ENCODE measurements at places on chromosomes 1 and 21.

GRCh38 chr21:16072737-16073136, 343.0 kb downstream of the USP25 start:
- peak; percentile 42 for DNase-seq

GRCh38 chr1:143748906-143749305, 222.9 kb downstream of the FAM72C start:
- no peak for DNase-seq

- no peak for DNase-seq
Measured at GRCh38 chr21:17726047-17726829, 92.9 kb downstream of the C21orf91 start.

DNA sequence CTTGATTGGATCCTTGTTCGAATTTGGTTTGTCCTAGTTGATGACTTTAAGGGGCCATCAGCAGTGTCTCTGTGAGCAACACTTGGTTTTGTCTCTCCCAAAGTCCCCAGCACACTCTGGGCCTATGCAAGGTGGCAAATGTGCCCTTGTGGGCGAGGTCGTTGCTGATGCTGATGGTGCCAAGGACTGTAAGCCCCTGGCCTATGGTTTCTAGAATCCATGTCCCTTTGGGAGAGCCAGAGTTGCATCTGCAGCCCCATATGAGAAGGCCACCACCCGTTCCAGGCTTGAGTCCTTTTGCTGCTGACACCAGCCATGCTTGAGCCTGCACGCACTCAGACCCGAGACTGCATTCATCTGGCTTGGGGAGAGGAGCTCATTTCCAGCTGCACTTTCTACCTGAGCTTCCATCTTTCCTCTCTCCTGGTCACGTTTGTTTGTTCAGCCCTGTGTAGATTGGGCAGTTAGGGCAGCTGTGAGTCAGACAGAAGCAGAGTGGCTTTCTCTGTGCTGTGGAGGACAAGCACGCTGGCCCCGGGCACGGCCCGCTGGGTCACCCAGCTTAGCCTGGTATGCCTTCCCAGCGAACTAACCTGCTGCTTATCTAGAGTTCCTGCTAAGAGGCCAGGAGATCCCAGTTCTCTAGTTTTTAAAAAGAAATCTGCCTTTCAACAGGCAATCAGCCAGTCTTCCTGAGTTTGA, 52.1 kb upstream of the CSF3R start:
- DNase-seq: no peak

- DNase-seq: no peak
Measured at GRCh38 chr1:78554840-78555239, 64.1 kb downstream of the PTGFR start.

GRCh38 chr1:203349773-203350524, 973 bp downstream of the FMOD start:
- no peak for DNase-seq

GRCh38 chr1:159927849-159928431, 2.6 kb upstream of the TAGLN2 start:
- DNase-seq: no peak

DNA sequence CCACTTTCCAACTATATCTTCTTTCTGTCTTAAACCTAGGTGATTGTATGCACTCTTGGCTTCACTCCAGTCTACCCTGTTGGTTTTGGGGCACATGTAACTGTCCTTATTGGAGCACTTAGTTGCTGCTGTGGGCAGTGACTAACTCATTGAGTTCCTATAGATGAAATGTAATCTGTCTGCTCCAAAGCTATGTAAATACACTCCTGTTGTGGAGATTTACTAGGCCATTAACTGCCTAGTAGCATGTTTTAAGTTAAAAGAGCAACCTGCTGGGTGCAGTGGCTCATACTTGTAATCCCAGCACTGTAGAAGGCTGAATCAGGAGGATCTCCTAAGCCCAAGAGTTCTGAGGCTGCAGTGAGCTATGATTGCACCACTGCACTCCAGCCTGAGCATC, 137.6 kb downstream of the ZMYM4 start:
- no peak for DNase-seq

GRCh38 chr1:108753363-108753762, 6.9 kb downstream of the STXBP3 start:
- DNase-seq: no peak

- DNase-seq: no peak
Measured at GRCh38 chr21:41958886-41959563, 5.2 kb upstream of the C2CD2 start.

DNA sequence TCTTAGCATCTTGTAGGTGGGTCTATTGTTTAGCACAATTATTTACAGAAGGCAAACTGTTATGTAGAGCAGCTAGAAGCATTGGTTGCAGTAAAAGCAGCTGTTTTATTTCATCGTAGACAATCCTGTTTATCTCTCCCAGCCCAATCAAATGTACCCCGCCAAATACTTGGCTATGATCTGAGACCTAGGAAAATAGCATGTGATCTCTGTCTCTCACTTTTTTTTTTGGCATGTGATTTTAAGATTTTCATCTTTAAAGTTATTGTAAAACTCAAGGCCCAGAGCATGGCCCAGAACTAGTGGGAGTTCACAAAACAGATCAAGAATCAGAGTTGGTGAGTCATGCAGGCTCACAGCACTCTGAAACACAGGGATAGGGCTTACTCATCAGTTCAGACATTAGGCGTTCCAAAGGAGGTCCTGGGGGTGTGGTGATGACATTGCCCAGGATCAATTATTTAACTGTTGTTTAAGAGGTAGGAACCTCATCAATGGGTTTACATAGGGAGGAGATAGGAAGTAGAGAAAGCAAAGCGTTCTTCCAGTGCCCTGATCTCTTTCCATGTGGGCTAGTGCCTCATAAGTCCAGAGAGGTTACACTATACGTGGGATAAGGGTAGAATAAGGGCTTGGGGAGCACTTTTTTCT, 40.2 kb downstream of the TBX19 start:
- no peak for DNase-seq

DNA sequence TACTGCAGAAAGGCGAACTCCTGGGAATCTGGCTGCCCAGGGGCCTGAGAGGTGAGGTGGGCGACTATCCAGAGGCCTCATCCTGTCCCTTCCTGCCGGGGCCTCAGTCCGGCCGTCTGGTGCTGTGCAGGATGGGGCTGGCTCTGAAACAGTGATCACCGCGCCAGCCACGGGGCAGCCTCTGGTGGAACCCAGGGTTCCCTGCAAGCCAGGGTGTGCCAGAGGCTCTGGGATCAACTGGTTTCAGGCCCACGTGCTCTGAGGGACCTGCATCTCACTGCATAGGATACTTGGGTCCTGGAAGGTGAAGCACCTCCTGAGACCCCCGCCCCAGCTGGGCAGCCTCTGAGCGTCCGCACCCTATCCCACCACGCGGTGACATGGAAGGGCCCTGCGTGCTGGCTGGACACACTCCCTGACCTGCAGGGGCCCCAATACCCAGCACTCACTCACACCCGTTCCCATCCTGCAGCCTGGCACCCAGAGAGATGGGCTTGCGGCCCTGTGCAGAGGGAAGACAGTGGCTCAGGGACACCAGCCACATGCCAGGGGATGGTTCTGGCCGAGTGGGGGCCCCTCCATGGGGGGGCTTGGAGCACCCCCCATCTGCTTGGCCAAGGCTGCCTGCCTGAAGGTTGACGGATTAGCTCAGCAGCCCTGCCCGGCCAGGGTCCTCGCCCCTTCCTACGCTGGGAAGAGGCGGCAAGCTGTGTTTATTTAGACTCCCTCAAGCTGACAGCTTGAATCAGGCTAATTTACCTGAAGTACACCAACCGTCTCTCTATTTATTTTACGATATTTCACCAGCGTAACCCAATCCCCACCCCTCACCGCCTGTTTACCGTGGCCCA, 64.3 kb upstream of the TTC34 start:
- DNase-seq: no peak

- DNase-seq: no peak
Measured at GRCh38 chr1:228150461-228151179, 890 bp downstream of the GJC2 start.

GRCh38 chr1:106498238-106498637, 558.2 kb upstream of the PRMT6 start:
- DNase-seq: no peak

DNA sequence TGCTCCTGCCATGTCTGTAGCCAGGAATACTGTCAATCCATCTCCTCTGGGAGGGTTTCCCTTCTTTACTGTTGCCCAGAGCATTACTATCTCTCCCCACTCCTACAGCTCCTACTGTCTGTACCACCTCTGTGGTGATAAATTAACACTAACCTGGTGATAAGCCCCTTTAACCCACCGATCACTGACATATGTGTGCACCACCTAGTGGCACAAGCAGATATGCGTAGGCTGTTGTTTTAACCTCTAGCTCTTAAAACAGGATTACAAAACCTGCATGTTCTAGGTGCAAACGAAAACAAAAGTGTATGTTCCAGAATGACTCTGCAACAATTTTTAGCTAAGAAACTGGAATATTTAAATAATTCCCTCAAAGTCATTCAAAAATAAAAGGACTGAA, 93.9 kb upstream of the BEND5 start:
- DNase-seq: no peak

DNA sequence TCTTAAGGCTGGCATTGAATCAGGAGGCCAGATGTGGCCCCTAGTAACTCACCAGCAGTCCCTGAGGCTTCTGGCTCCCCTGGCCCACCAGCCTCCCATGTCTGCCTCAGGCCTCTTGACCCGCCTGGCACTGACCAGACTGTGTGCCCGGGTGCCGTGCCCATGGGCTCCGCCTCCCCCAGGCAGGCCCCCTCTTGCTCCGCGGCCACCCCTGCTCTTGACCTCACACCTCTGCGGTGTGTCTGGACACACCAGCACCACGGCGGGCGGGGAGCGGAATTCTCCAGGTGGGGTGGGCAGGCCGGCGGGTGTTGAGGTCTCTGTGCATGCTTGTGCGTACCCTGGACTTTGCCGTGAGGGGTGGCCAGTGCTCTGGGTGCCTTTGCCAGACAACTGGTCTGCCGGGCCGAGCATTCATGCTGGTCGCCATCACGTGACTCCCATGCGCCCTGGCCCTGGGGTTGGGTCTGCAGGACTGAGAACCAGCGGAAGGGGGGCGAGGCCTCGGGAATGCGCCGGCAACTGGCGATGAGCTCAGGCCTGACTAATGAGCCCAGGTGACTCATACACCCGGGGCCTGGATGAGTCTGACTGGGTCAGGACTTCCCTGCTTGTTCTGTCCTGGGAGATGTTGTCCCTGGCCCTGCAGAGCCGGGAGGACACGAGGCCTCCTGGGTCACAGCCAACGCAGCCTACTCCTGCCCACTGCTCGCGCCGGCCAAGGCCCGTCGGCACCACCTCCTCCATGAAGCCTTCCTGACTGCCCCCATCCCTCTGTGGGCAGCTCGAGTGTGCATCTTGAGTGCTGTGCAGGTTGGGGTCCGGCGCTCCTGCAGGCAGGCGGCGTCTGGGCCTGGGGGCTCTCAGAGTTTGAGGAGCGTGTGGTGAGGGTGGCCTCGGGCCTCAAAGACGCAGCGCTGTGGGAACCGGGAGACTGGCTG, 22.6 kb downstream of the COL18A1 start:
- no peak for DNase-seq

DNA sequence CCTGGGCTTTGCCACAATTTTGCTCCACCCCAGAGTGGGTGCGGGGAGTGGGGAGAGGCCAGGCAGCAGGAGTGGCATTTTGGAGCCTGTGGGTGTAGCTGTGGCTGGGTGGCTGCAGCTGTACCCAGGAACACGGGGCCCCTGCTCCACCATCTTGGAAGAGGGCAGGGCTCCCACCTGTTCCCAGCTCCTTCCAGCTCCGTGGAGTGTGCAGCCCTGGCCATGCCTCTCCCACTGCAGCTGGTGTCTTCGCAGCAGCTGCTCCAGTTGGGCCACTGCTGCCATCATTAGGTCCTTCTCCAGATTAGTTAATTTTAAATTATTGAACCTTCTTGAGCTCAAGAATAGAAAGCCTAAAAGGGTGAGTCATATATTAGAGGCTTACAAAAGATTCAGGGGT, 17.6 kb downstream of the FAM20B start:
- no peak for DNase-seq

DNA sequence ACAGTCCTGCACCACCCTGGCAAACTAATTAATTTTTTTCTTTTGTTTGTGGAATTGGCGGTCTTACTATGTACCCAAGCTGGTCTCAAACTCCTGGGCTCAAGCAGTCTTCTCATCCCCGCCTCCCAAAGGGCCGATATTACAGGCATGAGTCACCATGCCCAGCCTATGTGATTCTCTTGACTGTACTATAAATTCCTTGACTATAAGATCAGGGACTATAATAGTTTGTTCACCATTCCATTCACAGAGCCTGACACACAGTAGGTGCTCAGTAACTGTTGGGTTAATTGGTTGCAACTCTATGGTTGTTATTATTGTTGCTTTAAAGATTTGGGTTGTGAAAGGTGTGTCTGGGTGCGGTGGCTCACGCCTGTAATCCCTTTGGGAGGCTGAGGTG, 17.2 kb downstream of the DAP3 start:
- DNase-seq: no peak

DNA sequence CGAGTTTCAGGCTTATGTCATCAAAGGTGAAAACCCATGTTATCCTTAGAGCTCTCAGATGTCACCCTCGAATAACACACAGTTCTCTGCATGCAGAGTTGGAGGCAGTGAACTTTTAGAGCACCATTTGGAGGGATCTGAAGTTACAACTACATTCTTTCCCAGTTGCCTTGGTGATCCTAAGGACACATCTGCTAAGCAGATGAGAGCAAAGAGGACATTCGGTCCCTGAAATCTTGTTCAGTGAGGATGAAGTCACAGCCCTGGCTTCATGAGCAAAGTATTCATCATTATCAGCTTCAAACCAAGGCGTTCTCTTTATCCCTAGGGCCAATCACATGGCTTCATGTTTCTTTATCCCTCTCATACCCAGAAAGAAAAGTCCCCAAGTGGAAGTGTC, 23.1 kb upstream of the MCOLN2 start:
- DNase-seq: no peak

DNA sequence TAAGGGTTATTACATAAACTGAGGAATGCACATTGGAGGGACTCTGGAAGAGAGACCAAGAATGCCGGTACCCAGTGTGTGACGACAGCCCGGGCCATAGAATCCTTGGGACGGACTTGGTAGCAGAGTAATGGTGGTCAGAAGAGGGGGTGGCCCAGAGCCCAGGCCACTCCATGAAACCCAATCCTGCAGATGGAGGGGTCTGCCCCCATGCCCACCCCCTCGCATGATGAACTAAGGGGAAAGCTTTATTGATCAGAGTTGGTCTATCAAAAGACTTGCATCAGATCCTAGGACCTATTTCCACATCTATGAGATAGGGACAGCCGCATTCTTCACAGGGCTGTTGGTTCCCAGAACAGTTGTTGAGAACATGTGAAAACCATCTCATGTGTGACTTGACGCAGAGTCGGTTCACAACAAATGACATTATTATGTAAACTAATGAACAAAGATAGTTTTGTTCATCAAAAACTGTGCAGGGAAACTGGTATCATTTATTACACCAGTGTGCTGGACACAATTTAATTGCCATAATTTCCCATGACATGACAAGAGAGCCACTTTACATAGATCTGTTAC, 21.5 kb upstream of the SDC3 start:
- no peak for DNase-seq

- DNase-seq: no peak
Measured at GRCh38 chr1:33738536-33738935, 125.3 kb upstream of the HMGB4 start.

- no peak for DNase-seq
Measured at GRCh38 chr1:76682138-76682537, 185.1 kb upstream of the ST6GALNAC5 start.

Measured in left renal pelvis (tissue), 4 donors.